ENCODE measurements at places on chromosomes 12 and 14.
A peak's percentile ranks its signal among the peaks of the same experiment; 100 is the strongest.

DNA sequence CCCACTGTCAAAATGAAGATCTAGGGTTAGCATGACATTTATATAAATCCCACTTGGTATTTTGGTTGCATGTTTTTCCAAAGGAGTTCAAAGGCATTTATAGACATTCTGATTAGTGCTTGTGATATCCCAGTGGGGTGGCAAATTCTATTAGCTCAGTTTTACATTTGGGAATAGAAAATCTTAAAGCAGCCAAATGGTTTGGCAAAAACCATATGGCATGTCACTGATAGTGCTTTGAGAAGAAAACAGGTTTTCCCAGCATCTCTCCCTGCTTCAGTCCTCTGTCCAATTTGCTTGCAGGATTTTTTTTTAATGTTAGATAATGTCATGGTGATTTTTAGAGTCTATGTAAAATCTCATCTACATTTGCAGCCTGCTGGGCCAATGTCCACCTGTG is 225.1 kb upstream of the DIO3 start:
- DNase-seq = no peak

DNA sequence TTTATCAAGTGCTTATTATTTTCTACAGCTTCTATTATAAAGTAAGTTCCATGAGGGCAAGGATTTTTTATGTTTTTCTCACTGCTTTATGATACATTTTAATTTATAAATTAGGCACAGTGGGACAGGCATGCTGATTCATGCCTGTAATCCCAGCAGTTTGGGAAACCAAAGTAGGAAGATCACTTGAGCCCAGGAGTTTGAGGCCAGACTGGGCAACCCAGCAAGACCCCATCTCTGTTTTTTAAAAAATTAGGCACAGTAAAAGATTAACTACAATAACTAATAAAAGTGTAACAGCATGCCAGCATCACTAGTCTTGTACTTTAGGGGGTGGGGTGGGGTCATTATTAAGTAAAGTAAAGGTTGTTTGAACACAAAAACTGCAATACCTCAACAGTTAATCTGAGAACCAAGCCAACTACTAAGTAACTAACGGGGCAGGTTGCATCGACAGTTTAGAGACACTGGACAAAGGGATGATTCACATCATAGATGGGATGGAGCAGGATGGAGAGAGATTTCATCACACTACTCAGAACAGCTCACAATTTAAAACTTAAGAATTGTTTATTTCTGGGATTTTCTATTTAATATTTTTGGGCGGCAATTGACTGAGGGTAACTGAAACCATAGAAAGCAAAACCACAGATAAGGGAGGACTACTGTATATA is 119.5 kb downstream of the PLEKHA5 start:
- no peak for DNase-seq

DNA sequence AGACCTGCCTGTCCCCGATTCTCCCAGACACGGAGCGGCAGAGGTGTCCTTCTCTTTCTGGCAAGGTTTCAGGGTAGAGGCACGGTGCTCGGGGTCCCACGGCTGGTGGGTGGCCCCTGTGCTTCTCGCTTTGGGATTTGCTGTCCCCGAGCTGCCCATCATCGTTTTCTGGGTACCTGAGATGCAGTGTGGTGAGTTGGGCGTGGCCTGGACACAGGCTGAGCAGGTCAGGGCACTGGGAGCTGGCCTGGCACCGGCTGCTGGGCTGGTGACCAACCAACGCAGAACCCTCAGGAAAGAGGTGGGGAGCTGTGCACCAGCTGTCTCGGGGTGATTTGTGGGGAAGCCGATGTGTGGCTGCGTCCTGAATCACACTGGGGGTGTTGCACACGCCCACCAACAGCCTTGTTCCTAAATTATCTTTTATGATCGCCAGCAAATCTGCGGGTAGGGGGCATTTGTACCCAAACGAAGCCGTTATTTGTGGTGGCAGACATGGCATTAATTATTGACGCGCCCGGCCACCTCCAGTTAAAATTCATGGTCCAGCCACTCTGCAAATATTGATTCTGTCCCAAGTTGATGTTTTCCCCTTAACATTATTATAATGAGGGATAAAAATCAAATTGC is 61.0 kb downstream of the KIF26A start:
- no peak for DNase-seq

DNA sequence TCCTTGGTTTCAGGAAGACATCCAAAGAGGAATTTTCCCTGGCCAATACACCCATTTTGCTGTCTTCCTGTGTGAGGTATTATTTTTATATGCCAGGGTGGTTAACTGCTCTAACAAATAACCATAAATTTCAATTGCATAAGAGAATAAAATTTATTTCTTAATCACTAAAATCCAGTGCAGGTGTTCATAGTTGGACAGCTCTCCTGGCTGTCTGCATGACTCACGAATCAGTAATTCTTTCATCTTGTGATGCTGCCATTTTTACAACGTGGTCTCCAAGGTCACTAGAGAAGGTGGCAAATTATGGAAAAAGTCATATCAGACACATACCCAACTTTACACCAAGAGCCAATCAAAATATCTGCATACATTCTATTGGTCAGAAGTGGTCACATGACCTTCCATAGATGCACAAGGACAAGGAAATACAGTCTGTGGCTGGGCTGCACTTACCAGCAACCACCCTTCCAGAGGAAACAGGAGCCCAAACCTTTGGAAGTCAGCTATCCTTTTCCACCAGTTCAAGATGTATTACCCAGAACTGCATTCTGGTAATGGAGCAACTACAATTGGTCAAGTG is 193.5 kb upstream of the PLEKHG7 start:
- DNase-seq = no peak

- no peak for DNase-seq
Measured at GRCh38 chr14:53861781-53862180, 94.8 kb downstream of the BMP4 start.

- DNase-seq = no peak
Measured at GRCh38 chr12:56718149-56718548, 7.0 kb downstream of the NACA start.

DNA sequence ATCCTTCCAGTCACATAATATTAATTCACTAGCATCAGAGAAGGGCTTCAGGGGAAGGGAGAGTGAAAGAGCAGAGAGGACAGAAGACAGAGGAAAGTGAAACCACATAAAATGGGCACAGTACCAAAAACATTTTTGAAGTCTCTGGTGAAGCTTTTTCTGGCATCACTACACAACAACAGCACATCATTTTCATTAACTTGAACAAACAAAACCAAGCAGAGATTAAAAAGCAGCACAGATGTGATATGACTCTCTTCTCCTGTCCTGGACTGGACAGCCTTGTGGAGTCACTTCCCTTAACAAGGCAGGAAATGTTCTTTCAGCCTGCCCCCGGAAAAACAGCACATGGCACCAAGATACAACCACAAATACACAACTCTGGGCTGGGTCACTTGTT is 112.0 kb downstream of the TSPAN8 start:
- DNase-seq = no peak

DNA sequence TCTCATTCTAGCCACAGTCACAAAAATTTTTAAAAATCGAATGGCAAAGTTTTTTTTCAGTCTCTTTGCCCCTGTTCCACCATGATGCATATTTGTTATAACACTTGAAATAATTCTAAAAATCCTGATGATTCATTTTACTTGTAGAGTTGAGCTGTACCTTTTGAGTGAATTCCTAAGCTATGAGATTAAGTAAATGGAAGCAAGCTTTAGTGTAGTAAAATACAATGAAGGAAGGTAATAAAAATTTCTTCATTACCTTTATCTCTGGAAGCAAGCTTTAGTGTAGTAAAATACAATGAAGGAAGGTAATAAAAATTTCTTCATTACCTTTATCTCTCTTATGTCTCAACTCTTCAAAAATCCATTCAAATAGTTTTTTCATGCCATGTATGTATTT is 46.1 kb downstream of the TMTC3 start:
- no peak for DNase-seq

- no peak for DNase-seq
Measured at GRCh38 chr14:105074601-105075053, 9.4 kb upstream of the GPR132 start.

DNA sequence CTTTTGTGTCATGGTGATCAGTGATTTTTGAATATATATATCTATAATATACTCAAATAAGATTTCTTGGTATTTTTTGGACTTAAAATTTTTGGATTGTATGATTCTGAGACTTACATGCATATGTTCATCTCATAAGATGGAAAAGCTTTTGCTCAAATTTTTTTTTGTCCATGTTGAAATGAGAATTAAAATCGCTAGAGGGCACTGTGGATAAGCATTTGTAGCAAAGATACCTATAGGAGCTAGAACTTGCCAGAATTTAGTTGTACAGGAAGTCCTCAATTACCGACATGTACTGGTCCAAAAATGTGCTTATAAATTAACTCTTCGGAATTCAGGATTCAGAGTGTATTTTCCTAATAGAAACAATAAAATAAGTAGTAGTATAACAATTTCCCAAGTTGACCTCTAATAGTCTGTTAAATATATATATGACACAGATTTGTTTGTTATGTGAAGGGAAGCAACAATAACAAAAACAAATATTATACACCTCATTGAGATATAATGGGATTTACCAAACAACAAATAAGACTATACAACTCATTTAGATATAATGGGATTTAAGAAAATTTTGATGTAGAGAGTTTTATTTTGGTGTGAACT is 179.6 kb downstream of the TMEM117 start:
- DNase-seq = peak; percentile 56

DNA sequence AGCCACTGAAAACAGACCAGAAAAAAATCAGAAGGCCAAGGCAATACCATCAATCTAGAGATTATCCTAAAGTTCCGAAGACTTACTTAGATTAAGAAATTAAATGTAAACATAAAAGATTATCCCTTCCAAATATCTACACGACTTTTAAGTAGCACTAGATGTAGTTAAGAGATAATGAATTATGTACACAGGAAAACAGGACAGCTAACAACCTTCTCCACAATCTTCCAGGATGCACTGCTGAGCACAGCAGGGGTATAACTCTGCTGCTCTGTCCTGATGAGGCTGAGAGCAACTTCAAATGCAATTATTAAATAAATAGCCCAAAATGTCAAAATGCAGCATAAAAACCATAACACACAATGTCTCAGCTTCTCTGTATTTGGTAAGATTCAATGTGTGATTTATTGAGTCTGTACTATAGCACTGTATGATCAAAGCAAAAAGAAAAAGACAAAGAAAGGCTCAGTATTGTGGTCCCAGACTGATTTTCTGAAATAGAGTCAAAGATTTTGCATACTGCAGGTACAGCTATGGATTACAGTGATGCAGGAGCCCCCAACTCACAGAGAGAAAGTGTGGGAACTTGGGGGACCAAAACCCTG is 56.9 kb downstream of the TMTC1 start:
- no peak for DNase-seq

GRCh38 chr12:101609198-101609597 is 14.4 kb downstream of the MYBPC1 start:
- no peak for DNase-seq

GRCh38 chr12:109678719-109679118 is 34.9 kb upstream of the FAM222A start:
- no peak for DNase-seq

GRCh38 chr12:104425614-104426013 is 31.1 kb upstream of the CHST11 start:
- no peak for DNase-seq

- DNase-seq = no peak
Measured at GRCh38 chr12:52356031-52356761, 11.1 kb downstream of the KRT85 start.

GRCh38 chr12:50026691-50027090 is 1.4 kb upstream of the RACGAP1 start:
- DNase-seq = no peak

GRCh38 chr12:16610001-16610585 is 4.1 kb upstream of the LMO3 start:
- no peak for DNase-seq

- no peak for DNase-seq
Measured at GRCh38 chr12:96828169-96828789, 78.8 kb upstream of the NEDD1 start.

DNA sequence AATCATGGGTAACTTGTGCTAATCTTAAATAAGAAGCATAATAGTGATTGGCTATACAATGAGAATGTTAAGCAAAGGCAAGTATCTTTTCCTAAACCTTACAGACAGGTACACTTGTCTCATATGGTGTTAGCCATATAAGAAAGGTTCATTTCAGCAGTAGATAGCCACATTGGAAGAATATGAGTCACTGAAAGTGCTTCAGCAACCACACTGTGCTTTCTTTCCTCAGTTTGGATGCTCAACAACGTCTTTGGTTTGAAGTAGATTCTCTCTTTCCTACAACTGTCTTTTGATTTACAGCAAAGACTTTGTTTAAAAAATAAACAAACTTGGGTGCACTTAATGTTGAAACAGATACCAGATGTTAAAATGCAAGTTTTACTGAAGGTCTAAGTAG is 8.9 kb downstream of the DDHD1 start:
- DNase-seq = no peak

DNA sequence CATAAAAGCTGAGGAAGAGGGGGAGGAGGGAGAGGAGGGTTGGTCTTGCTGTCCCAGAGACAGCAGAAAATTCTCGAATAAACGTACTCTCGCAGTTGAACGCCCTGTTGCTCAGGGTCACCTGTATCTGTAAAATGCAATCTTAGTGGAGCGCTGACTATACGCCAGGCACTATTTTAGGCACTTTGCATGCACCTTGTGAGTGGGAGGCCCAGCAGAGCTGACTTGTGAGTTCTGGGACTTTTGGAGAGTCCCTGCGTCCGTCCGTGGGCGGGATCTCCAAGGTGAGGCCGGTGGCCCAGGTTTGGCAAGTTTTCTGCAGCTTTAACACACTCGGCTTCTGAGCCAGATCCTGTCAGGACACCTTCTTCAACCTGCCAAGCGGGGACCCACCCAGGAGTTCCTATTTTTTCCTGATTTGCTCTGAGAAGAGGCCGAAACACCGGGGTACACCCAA is 32.5 kb upstream of the PLEKHG6 start:
- no peak for DNase-seq

GRCh38 chr12:107670999-107671643 is 14.5 kb upstream of the PWP1 start:
- DNase-seq = no peak

GRCh38 chr12:47245623-47246022 is 165.9 kb upstream of the AMIGO2 start:
- DNase-seq = no peak

DNA sequence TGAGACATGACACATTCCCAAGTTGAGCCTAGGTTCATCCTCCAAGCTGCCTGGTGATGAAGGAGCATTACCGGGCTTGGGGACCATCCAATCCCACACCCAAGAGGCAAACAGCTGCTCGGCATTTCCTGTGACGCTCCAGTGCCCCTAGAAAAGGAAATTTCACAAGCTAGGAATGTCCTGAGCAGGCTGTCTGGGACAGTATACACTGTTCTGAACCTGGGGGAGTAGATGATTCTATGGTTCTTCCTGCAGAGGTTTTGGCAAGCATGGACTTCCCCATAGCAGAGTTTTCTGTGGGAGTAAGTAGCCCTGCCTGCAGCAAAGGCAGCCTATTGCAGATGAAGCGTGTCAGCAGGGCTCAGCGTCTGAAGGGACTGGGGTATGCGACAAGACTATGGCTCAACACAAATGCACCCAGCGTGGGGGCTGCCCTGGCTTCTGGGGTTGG is 47.4 kb upstream of the SRSF5 start:
- no peak for DNase-seq

- DNase-seq = no peak
Measured at GRCh38 chr14:91269076-91269991, 24.8 kb upstream of the GPR68 start.

All from T-helper 2 cell (primary cell).